Stimulated activated CD4-positive, alpha-beta T cell treated with anti-CD3 and anti-CD28 coated beads, Interleukin-15, amount 100 ng/mL, for 48 hours (primary cell): ENCODE measurements at places on chromosomes 6 and 20.

DNA sequence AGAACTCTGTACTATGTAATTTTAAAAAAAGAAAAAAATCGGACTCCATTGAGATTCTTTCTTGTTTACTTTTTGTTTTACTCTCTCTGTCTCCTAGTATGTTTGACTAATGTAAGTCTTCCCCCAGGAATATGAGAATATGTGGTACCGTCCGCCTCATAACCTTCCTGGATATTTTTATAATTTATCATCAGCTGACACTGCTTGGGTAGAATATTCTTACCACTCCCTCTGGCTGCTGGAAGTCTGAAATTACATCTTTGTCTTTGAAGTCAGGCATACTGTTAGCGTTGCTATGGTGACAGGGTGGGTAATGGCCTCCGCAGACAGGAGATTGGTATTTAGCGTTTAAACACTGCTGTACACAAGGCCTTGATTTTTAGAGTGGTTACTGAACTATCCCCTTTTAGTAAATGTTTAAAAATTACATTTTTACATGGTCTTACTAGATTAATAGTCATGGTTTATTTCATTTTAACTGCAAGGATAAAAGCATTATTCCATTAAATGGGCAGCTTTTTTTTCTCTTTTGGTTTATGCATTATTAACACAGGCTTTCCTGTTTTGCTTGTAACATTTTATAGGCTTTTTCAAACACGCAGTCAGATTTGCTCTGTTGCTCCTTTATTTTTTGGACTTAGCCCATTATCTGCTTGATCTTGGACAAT lies 176.4 kb downstream of the ARID1B start:
- DNase-seq: no peak

GRCh38 chr20:19251958-19252357 lies 39.5 kb downstream of the SLC24A3 start:
- no peak for DNase-seq

DNA sequence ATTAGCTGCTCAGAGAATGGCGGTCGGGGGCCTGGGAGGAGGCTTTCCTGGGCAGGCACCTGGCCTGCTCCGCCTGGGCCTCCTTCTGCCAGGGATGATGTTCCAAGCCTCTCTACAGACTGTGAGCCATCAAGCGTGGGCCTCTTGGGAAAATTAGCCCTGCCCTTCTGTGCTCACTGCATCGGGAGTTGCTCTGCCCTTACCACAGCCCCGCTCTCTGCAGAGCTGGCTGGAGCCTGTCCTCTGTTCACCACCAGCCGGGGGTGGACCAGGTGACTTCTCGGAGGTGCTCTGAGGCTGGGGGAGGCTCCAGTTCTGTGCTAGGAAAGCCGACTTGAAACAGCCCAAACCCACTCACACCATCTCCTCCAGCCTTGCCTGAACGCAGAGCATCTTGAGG lies 24.2 kb downstream of the MDGA1 start:
- DNase-seq: no peak

DNA sequence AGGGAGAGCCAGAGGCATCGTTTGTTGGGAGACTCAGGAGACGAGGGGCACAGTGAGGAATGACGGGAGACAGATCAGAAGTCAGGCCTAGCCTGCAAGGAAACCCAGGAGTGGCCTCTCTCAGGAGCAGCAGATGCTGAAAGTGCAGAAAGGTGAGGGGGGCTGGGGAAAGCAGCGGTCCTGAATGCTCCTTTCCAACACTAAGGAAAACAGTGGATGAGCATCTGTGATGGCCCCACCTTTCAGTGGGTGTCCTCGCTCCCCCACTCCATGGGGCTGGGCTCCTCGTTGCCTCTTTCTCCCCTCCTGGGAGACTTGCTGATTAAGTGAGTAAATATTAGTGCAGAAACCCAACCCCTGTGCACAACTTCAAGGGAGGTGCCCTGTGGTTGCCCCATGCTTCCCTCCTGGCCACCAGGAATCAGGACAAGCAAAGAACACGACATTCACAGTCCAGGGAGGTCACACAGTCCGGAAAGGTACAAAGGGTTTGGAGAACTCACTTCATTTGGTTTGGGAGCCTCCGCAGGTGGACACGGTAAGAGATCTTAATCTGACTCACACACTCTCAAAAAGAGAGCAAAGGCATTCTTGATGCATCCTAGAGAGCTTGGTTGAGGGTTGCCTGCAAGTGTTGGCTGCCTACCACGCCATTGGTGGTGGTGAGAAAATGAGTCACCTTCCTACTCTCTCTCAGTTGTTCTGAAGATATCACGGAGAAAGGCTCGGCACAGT lies 9.7 kb upstream of the BPIFB1 start:
- DNase-seq: peak; percentile 14

DNA sequence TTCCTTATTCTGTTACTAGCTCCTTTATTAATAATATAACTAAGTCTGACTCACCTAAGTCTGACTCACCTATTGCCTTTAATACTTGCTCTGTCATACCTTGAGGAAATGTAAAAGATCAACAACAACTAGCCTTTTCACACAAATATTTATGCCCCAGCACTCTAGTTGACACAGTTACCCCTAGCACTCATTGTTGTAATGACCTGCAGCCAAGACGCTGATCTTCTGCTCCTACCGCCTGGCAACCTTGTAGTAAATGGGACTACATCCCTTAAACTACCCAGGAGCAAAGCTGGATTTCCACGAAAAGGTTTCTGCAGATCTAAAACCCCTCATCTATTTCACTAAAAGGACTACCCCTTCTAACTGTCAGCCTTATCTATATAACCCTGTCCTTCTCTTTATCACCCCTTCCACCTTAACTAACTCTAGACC lies 90.0 kb downstream of the PLG start:
- no peak for DNase-seq

DNA sequence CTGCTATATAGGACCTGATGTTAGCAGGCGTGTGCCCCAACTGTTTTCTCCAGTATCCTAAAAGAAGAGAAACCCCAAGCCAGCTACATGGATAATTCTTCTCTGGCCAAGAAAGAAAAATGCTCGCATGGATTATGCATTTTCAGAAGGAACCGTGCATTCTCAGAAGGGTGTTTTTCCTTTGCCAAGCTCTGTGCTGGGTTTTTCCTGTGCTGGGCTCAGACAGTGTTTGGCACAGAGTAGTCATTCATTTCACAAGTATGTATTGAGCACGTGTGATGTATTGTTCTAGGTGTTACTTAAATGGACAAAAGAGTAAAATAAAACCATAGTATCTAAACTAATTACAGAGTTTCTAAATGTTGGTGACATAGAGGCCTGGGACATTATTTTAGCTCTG lies 62.7 kb upstream of the ZNF133 start:
- no peak for DNase-seq

GRCh38 chr6:154159126-154159525 lies 120.1 kb downstream of the OPRM1 start:
- no peak for DNase-seq

DNA sequence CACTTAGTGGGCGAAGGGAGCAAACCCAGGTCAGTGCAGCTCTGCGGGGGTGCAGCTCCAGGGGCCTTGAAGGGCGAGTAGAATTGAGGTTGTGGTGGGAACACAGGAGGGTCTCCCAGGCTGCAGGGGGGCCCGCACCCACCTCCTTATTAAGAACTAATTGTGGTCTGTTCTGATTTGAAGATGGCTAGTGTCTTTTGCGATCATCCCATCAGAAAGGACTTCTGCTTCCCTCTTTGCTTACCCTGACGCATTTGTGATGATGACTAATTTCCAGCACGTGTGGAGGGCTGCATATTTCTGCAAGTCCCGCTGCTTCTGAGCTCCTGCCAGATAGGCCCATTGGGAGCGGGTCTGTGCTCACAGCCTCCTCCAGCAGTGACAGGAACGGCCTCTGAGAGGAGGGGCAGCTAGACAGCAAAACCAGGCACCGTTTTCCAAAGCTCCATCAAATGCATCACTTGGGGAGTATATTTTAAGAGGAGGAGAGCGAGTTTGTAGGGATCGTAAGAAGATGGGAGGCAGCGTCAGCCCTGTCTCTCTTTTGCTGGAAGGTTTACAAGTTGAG lies 268.9 kb downstream of the CDH4 start:
- DNase-seq: no peak

GRCh38 chr20:31951203-31951529 lies 680 bp downstream of the PDRG1 start:
- DNase-seq: no peak

GRCh38 chr6:28816909-28817807 lies 106.6 kb downstream of the TRIM27 start:
- DNase-seq: no peak

- no peak for DNase-seq
These were observed 154.9 kb upstream of the FERMT1 start for GRCh38 chr20:6277661-6278240.

DNA sequence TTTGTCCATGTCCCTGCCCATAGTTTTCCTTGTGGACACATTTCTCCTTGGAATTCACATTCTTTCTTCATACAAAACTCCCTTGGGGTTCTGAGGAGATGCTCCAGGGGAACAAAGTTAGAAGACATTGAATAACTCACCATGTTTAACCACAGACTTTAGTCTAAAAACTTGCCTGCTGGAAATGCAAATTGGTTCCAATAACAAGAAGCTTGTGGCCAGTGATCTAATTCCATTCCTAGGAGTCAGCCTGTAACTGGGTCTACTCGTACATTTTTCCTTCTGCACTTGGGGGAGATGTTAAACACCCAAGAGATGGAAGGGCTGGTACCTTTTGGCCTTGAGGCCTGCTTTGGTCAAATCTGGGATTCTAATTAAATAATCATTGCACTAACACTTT lies 60.2 kb downstream of the SCML4 start:
- no peak for DNase-seq

DNA sequence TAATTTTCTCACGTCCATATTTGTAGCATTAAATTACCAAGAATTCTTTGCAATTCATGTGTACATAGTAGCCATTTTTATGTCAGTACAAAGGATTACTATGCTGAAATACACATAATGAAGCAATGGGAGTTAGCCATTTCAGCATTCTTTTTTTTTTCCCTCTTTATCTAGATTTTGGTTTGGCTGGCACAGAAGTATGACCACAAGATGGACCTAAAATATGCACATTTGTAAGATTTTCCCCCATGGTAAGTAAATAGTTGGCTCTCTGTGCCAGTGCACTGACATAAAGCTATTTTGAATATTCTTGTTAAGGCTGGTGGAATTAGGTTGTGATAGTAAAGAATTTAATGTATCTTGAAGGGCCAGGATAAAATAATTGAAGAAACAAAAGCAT lies 486.1 kb upstream of the BTBD3 start:
- no peak for DNase-seq

DNA sequence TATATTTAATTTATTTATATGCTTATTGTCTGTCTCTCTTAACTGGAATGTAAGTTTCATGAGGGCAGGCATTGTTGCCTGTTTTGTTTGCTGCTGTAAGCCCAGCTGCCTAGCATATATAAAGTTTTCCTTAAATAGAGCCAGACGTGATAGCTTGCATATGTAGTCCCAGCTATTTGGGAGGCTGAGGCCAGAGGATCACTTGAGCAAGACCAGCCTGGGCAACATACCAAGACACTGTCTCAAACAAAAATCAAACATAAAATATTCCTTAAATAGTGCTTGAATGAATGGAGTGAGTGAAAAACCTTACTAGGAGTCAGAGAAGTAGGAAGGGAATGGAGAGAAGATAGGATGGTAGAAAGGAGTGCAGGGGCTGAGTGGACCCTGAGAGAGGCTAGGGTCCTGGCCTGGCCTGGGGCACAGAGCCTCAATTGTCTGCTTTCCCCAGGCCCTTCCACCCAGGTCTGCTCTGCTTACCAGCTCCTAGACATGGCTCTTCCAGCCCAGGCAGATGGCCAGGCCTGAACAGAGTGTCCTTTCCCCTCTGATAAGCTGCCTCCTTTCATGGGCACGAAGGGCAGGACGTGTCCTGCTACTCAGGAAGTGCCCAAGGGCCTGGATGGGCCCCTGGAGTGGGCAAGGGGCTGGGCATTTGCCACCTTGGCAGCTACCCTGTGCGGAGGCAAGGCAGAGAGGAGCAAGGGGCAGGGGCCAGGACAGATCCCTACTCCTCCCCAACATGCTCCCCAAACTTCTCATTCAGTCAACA lies 17.7 kb upstream of the BAK1 start:
- DNase-seq: no peak

- no peak for DNase-seq
These were observed 6.3 kb upstream of the CSE1L start for GRCh38 chr20:49039854-49040253.
